ENCODE measurements at places on chromosomes 12 and 14.

DNA sequence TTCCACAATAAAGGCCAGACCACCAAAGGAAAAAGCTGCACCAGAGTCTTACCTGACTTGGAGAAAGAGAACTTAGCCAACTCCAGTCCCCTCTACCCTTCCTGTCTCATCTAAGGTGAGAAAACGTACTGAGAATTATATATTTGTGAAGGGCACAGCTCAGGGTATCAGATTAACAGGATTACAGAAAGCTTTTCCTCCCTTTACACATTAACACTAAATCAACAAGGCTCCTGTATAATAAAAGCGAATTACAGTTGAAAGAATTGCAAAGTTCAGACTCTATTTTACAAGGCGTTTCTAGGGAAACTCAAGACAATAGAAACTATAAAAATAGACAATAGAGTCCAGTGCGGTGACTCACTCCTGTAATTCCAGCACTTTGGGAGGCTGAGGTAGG, 82.7 kb upstream of the RPL10L start:
- no peak for DNase-seq

- DNase-seq: no peak
Observed at GRCh38 chr12:46608431-46609272, 217.1 kb downstream of the SLC38A4 start.

GRCh38 chr12:75960086-75960910, 71.3 kb downstream of the PHLDA1 start:
- no peak for DNase-seq

GRCh38 chr12:100733817-100734593, 60.6 kb upstream of the ANO4 start:
- no peak for DNase-seq

- peak; percentile 24 for DNase-seq
Observed at GRCh38 chr12:98373025-98373554, 142.3 kb upstream of the TMPO start.

DNA sequence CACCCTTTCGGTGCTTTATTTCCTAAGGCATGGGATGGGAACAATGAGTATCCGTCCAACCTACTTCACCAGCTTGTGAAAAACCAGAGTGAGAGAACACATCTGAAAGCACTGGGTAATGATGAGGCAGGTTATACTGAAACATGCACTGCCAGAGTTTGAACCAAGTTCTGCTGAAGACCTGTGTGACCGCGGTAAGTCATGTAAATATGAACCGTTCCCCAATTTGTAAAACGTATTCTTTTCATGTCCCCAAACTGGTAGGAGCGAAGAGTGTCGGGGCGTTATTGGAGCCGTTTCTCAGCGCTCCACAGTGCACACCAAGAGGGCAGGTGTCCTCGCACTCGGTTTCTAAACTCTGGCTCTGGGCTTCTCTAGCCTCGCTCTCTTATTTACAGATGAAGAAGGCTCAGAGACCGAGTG, 788 bp upstream of the NGDN start:
- no peak for DNase-seq

- DNase-seq: no peak
Observed at GRCh38 chr12:122081697-122082221, 3.2 kb downstream of the MLXIP start.

DNA sequence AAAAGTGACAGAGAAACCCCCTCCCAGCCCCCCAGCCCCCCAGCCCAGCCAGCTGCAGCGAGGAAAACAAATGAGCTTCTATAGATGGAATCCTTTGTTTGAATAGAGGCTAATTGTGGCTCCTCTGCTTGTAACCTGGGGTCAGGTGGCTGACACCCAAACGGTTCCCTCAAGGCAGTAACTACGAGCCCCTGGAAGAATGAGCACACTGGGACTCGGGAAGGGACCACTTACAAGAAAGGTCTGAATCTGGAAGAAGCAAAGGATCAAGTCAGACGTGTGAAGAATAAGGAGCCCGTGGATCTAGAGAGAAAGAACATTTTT, 108.7 kb upstream of the FUT8 start:
- DNase-seq: no peak

GRCh38 chr12:73726881-73727280, 810.8 kb upstream of the ATXN7L3B start:
- no peak for DNase-seq

GRCh38 chr14:100842799-100843198, 16.9 kb downstream of the MEG3 start:
- no peak for DNase-seq

DNA sequence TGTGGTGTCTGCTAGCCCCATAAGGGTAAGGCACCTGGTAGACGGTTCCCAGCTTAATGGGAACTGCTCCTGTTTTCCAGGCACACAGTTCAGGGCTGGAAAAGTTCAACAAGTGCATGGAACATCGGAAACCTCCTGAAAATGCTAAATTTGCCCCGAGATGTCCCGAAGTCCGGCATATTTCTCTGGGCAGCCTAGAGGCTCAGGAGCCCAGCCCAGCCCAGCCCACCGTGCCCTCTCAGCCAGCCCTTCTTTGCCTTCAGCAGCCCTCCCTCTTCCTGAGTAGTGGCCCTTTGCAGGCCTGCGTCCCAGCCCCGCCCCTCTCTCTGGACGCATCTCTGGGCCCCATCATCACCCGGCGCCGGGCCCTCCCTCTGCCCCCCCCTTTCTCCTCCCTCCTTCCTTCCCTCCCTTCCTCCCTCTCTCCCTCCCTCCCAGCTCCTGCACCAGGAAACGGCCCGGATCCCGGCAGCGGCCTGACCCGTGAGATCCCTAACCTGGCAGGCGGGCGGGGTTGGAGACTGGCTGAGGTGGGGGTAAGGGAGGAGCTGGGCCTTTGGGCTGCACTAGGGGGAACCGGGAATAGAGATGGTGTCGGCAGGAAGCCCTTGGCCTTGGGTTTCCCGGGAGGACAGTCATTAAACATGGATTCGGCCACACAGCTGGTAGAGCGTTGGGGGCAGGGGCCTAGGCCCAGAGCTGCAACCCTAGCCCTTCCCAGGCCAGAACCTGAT, at the start of gene BCL2L2:
Gene BCL2L2 (plus strand): TSS at position 422 of the 734 bp plus-strand sequence. CDS start 935 bp downstream, outside the sequence.
- DNase-seq: peak; percentile 59

- no peak for DNase-seq
Observed at GRCh38 chr14:65080960-65081747, 21.2 kb downstream of the MAX start.

DNA sequence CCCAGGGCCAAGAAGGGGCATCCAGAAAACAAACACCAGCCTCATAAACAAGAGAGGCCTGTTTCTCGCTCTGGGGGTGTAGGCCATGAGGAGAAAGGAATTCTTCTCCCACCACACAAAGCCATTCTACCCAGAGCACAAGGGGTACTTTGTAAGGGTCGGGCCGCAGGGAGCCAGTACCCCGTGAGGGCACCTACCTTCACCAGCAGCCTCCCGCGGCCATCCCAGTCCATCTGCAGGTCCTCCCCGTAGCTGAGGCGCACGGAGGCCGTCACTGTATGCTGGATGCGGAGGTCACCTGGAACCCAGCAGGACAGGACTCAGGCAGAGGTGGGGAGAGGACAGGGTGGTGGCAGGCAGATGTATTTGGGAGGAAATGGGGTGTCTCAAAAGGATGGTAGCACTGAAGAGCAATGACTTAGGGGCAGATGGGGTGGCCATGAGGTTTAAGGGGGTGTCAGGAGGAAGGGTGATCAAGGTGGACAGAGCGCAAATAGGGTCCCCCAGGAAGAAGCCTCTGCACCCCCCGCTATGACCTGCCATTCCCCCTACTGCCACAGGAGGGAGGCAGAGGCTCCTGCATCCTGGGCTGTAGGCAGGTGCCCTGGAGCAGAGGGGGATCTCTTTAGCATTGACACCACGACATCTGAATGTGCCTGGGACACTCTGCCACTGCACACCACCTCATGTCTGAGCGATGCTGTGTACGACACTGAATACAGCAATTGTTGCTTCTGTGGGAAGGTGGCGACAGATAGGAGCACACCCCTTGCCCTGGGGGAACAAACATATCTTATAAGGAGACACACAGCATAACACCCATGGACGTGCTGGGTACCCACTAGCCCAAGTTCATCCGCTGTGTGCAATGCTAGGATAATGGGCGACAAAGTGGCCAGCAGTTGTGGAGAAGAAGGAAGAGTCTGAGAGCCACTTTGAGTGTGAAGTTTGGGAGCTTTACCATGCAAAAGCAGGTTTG, 61.4 kb downstream of the VWF start:
- DNase-seq: no peak

DNA sequence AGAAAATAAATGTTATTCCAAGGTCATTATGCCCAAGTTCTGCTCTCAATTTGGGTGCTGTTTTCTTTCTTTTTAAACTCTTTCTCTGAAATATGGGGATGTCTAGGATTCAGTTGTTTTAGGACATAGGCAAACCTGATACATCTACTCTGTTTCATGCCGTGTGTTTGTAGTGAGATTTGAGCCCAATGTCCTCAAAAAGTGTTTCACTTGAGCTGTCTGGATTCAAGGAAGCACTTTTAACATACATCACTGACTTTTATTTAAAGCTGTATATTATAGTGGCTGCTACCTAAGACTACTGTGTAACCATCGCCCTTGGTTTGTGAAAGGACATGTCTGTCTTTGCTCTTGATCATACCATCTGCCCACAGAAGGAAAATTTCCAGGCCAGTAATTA, 709.3 kb upstream of the STXBP6 start:
- no peak for DNase-seq

DNA sequence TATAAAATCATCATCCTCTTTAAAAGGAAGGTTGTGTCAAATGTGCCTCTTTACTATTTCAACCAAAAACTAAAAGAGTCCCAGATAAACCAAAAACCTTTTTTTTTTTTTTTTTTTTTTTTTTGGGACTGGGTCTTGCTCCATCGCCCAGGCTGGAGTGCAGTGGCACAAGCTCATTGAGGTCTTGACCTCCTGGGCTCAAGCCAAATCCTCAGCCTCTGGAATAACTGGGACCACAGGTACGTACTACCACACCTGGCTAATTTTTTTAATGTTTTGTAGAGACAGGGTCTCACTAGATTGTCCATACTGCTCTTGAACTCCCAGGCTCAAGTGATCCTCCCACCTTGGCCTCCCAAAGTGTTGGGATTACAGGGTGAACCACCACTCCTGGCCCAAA, 16.4 kb upstream of the SELPLG start:
- DNase-seq: no peak

DNA sequence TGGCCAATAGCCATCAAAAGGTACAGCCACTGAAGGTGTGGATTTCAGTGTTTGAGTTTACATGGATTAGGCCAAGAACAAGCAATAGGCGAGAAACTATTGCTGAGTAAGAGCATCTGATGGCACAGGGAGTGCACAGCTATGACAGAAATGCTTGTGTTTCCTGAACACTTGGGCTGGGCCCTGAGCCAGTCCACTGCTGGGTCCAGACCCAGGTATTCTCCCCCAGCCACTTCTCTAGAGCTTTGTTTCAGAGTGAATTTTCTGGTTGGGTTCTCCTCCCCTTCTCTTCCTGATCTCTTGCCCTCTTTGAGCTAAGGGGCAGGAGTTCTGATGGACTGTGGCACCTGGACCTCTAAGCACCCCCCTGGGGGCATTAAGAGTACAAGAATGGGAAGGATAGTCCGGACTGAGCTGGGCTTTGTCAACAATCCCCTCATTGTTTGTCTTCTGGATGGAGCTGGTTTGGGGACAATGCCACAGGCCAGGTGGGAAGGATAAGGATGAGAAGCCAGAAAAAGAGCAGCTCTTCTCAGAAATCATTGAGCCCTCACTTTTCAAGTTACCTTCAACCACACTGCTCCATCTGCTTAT, 8.3 kb downstream of the HOXC5 start:
- no peak for DNase-seq

- no peak for DNase-seq
Observed at GRCh38 chr14:99744873-99745224, 48.4 kb upstream of the EML1 start.

DNA sequence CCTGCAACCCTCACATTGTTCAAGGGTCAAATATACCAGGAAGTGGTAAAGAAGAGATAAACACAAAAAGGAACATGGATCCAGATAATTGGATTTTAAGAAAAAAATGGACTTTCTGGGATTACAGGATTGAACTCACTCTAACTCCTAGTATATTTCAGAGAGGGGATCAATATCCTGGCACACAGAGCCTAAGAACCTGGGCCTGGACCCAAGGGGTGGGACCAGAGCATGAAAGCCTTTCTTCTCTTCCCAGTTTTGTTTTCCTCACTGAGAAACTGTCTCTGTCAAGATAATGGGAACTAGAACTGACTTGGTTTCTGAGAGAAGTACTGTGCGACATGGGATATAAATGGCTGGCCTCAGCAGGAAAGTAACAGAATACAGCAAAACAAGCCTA, 422.8 kb upstream of the STXBP6 start:
- DNase-seq: no peak

DNA sequence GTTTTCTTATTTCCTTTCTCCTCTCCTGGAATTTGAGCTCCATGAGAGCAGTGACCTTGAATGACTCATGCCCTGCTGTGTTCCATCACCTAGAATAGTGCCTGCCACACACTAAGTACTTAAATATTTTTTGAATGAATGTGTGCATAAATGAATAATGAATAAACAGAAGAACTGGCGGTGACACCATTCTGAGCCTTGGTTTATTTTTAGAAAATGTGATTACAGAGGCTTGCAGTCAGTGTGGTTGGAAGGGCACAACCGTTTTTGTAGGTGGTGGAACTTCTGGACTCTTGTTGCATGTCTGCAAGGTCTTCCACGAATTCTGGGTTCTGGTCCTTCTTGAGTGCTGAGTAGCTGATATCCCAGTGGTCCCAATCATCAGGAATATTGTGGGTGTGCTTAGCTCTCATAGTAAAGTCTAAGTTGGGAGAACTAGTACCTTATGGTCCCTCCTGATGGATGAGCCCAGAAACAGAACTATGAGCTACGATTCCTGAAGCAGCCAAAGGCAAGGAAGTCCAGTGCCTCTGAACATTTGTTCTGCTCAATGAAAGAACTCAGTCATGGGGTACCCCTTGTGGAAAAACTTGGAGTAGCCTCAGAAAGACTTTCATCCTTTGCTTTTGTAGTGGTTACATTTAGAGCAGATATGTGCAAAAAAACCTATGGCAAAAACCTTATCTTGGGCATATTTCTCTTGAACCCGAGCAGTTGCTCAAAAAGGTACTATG, 28.8 kb upstream of the BHLHE41 start:
- DNase-seq: no peak

DNA sequence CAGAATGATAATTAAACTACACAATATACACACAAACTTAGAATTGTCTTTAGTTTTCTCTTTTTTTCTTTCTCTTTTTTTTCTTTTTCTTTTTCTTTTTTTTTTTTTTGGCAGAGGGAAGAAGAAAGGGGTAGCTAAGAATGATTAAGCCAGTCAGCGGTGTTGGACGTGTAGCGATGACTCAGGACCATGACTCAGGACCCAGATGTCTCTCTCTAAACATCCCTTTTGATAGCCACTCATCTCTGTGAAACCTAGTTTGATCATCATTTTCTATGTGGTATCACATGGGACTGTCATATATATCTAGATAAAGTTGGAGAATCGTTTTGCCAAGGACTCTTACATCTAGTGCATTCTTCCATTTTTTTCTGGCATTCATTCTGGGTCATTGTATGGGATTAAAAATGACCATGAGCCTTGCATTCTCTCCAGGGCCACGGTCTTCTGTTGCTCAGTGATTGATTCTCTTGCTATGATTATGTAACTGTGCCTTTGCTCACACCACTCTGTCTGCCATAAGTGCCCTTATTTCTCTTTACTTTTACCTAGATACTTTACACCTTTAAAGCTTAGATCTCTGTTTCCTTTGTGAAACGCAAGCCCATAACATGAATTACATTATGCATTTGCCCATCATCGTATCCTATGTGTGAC, 26.6 kb upstream of the NRXN3 start:
- DNase-seq: no peak
